ENCODE measurements at places on chromosomes 1 and 21.

DNA sequence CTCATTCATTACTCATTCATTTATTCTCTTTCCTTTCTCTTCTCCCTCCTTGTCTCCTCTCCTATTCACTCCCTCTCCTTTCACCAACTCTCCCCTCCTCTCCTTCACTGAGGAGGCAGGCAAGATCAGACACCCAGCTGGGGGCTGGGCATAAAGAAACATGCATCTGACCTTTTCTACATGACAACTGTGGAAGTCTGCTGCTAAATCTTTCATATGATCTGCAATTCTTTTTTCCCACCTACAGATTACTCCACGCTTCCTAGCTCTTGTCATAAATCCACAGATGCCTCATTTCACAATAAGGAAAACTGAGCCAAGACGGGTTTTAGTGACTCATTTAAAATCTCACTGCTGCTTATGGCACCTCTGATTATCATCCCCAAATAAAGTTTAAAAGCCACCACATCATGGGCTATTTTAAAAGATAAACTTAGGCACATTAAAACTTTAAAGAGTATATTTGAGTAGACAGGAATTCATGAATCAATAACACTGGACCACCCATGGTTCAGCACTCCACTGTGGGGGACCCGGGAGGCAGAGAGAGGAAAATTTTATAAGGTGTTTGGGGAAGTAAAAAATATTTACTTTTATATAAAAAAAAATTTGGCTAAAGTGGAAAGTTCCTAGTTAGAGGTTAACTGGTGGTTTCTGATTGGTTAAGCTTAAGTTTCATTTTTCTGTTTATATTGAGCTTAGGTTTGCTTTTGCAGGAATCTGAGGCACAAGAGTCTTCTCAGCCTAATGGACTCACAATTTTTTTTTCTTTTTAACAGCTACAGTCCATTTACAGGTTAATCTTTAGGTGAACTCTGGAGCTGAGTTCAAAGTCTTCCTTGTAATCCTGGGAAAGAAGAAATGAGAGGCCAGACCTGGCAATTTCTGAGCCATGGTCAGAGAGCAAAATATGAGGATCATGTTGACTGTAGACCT, 55.8 kb upstream of the DNAH14 start:
- no peak for DNase-seq

- no peak for DNase-seq
These were observed 14.3 kb downstream of the CEPT1 start for GRCh38 chr1:111154021-111154999.

GRCh38 chr1:10979483-10979920, 33.0 kb upstream of the TARDBP start:
- DNase-seq: no peak

DNA sequence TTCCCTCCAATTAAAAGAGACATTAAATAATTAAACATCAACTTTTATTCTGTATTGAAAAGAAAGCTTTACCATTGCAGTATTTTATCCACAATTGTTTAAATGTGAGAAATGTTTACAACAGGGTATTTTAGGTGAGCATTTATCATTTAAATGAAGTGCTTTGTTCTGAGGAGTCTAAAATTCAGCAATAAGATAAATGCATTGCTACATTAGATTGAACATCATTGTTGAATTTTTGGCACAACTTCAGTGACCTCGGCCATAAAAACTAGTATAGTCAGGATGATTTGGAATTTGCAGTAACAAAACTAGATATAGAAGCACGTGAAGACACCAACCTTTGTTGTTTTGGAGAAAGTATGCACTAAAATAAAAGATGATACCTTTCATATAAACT, 692.9 kb downstream of the USP25 start:
- DNase-seq: no peak

GRCh38 chr1:39436842-39437241, 54.6 kb upstream of the BMP8A start:
- DNase-seq: no peak

DNA sequence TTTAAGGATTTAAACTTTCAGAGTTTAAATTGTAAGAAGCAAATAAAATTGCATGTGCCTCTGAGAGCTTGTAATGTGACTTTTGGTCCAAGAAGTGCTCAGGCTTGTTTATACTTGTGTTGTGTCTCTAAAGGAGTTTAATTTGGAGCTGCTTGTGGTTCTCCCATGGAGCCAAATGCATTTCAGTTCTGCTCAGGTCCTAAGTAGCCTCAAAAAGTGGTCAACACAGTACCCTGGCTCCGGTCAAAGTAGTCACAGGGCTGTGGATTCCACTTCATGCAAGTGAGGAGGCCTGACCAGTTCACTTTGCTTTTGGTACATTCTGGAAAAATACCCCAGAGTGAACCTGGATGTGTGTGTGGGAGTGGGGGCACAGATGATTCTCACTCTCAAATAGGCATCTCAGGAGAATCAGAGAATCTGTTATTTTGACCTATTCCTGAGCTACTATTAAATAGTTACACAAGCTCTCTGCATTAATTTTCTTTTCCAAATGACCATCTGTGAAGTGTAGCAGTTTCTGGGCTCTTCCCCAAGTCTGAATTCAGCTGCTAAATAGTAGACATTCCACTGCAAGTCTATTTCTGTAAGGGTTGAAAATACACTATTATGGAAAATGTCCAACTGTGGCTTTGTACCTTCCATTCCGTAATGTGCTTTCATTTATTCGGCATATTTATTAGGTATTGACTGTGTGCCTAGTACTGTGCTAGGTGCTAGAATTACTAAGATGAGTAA, 31.7 kb upstream of the AGO1 start:
- no peak for DNase-seq

DNA sequence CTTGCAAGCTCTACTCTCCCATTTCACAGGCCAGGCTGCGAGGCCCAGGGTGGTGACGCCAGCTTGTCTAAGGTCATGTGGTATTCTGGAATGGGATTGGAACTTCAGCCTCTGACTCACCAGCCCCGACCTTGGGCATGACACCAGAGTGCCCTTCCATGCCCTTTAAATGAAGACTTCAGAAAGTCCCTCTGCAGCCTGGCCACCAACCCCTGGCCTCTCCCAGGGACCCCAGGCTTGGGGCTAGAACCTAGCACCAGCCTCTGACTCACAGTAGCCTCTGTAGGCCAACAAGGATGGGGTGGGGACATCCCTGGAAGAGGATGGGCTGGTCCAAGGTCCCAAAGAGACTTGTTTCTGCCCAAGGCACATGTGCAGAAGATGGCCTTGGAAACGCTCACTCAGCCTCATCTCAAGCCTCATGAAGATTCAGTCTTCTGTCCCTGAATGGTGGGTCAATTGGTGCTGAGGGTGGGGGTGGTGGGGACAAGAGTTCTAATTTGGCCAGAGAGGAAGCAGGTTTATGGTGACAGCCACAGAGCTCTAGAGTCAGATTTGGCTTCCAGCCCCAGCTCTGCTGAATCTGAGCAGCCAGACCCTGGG, 36.1 kb upstream of the RUNX3 start:
- no peak for DNase-seq

DNA sequence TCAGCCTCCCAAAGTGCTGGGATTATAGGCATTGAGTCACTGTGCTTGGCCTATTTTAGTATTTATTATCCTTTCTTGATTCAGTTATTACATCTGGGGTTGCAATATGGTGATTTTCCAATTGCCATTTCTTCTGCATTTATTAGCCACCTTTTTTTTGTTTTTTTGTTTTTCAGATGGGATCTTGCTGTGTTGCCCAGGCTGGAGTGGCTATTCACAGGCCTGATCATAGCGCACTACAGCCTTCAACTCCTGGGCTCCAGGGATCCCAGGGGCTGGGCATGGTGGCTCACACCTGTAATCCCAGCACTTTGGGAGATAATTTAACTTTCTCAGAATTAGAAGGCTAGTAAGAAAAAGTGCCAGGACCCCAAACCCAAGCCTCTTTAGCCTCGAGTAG, 82.1 kb upstream of the PGD start:
- no peak for DNase-seq

GRCh38 chr1:103527331-103527730, 1.8 kb downstream of the RNPC3 start:
- no peak for DNase-seq

DNA sequence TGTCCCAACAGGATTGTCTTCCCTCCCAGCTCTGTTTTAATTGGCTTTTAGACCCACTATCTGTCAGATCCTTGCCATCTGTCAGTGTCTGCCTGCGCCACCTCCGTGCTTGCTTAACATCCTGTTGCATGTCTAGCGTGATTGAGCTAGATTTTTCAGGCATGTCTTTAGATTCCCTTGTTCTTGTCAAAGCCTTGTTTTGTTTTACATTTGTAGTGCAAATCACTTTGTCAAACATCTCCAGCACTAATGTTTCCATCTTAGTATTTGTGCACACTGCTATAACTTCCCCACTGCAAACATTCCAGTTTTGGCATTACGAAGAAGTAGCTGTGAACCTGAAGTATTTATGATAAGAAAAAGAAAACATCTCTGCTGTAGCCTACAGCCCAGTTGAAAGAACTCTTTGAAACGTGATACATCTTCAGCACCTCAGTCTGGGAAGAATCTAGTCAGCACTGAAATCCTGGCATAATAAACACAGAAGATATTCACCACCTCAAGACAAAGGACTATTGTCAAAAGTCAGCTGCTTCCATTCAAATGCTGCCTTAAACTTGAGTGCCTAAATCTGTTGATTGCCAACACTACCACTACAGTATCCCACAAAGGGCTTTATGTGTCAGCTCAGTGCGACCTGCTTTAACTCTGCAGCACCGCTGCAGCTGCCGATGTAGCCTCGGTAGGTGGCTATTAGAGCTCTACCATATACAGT, 105.0 kb downstream of the FNBP1L start:
- DNase-seq: no peak

DNA sequence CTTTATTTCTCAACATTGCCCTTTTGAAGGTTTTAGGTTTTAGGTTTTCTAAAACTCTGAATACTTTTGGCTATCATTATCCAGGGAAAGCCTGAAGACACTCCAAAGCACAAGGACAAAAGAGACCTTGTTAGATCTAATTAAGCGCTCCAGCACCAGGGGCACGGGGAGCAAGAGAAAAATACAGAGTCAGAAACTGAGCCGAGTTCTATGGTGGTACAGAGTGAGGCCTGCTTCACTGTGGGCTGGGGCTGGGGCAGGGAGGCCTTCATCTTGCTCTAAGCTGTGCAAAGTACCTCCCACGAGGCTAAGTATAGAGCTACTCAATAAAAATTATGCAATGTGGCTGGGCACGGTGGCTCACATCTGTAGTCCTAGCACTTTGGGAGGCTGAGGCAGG, 19.7 kb upstream of the RAB4A start:
- DNase-seq: no peak

GRCh38 chr21:21046063-21046462, 47.9 kb downstream of the NCAM2 start:
- no peak for DNase-seq

DNA sequence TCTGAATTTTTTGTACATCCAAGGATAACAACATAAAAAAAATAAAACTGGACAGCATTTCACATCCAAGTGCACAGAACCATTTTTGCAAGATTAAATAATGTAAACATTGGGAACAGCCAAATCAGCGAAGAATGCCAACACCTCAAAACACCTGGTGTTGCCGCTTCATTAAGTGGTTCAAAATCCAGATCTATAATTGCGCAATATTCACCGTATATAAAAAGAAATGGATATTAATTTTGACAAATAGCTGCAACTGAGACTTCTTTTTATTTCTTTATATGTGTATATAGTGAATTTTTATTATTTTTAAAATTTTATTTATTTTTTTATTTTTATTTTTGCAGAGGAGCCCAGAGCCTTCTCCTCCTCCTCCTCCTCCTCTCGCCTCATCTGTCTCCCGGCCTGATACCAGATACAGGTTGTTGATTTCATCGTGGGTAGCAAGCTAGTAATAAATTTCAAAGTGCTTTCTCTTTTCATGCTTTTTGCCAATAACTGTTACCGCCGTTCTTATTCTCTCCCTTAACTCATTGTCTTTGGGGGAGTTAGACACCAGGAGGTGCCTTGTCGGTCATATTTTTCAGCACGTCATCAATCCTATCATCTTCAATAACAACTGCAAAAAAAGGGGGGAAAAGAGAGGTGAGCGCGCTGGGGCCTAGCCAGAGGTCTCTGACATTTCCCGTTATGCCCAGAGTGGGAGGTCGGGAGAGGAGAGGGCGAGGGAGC, 2.7 kb downstream of the CAMK2N1 start:
- no peak for DNase-seq

GRCh38 chr1:60343736-60344135, 270.2 kb upstream of the C1orf87 start:
- DNase-seq: no peak

DNA sequence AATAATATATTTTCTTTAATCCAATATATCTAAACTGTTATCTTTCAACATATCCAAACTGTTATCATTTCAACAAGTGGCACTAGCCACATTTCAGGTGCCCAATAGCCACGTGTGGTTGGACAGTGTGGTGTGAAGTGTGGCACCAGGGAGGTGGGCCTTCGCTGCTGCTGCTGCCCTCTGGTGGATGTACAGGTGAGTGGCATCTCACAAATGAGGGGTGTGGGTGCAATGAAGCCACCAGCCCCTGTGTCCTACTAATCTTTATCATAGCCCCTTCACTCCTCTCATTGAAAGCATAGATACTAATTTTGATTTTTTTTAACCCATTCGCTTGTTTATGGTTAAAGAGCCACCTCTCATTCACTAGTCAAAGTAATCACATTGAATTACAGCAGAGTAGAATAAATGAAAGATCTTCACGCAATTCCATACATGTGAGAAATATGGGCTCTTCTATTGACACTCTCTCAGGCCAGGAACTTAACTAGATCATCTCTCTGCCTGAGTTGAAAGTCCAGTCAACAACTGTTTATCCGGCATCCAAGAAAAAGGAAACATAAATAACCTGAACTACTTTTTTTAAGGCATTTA, 499.2 kb downstream of the OMA1 start:
- DNase-seq: no peak

DNA sequence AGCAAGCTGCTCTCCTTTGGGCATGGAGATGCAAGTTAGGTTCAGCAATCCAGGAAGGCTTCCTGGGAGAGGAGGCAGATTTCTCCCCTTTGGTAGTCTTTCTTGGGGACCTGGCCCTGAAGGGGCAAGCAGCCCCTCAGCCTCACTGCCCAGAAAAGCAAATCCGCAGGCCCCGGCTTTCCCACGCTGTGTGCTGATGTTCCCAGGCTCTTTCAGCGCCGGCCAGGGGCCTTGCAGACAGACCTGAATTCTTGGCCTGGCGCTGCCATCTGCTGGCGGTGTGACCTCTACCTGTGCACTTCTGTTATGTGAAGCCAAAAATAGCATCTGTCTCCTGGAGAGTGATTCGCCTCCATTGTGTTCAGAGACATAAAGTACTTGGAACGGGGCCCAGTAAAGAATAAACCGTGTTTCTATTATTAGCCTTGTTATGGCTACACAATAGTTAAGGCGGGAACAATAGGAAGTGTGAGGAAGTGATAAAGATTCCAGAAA, 64.8 kb downstream of the ALPL start:
- DNase-seq: no peak

GRCh38 chr1:221165839-221166500, 286.7 kb downstream of the HLX start:
- no peak for DNase-seq

Data from activated CD8-positive, alpha-beta memory T cell treated with anti-CD3 and anti-CD28 coated beads for 4 hours (primary cell).